ENCODE measurements at places on chromosomes 1 and 21.

DNA sequence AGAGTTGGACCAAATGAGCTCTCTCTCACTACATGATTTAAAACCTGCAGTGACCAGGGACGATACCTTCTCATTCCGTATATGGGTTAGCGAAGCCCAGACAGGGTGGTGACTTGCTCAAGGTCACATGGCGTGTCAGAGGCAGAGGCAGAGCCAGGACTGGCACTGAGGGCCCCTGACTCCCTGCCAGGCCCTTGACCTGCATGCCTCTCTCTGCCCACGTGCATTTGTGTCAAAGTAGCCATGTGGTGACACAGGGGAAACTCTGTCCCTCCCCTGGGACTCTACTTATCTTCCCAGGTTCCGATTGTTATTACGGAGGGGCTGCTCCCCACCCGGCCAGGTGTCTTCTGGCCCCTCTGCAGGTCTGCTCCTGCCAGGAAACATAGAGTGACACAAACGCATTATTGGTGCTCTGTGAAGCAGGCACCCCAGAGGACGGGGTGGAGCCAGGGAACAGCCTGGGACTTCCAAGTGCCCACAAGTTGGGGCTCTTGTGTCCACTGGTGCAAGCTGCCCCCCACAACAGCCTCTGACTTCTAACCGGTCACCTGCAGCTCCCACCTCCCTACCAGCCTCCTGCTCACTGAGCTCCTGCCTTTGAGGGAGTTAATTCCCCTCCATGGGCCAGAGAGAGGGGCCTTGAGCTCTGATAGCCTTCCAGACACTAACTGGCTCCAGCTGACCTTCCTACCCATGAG lies 7.3 kb upstream of the TINAGL1 start:
- no peak for DNase-seq

DNA sequence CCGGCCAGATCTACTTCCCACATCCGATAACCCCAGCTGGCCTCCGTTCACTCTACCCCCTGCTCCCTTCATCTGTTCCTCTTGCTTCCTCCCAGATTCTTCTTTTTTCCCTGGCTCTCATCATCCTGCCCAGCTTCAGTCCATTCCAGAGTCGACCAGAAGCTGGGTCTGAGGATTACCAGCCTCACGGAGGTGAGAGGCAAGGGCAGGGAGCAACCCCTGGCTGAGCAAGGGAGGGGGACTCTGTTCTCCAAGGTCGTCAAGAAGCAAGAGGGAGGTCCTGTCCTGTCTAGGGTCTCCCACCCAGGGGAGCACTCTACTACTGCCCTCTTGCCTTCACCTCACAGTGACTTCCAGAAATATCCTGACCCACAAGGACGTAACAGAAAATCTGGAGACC lies 3.9 kb downstream of the JTB start:
- DNase-seq: no peak

DNA sequence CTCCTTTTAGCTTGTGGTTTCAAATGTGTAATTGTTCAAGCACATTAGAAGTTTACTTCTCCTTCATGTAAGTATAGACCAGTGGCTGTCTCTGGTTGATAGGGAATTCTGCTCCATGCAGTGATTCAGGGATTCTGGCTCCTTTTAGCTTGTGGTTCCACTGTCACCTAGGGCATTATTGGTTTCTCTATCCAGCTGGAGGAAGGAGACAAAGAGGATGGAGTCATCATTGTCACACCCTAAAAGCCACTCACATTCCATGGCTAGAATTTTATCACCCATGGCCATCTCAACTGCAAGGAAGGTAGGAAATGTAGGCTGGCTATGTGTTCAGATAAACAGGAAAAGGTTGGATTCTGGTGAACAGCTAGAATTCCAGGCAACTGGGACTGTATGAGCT lies 131.2 kb downstream of the URB2 start:
- peak; percentile 55 for DNase-seq

DNA sequence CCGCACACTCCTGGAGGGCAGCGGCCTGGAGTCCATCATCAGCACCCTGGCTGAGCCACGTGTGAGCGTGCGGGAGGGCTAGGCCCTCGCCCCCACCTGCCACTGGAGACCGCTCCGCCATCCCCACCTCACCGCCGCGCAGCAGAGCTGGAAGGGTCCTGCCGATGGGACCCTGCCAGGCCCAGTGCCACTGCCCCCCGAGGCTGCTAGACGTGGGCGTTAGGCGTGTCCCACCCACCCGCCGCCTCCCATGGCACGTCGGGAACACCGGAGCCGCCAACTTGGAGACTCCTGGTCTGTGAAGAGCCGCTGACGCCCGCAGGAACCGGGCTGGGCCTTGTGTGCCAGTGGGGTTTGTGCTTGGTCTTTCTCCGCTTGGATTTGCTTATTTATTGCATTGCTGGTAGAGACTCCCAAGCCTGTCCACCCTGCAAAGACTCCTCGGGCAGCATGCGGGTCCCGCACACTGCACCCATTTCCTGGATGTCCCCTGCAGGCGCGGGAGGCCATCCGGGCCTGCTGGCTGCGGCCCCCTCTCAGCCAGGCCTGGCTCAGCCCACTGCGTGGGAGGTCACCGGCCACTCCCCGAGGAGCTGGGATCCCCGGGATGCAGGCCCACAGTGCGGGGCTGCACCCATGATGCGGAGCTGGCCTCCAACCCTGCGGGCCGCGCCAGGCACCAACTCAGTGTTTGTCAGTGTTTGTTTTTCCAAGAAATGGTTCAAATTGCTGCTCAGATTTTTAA lies 6.0 kb downstream of the LY9 start:
- DNase-seq: peak; percentile 11

DNA sequence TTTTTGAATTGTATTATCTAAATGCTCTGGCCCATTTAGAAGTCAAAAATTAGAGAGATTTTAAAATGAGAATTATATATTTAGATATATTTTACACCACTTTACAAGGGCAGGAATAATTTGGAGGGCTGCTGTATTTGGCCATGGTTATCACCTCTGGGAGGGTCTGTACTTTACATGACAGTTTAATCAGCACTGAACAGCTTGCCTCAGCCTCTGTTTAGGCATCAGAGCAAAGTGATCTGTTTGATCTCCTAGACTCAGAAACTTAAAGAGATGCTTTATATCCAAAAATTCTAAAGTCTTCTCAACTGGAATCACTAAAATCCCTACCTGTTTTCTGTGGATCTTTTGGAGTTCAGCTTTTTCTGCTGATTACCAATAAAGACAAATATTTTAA lies 5.4 kb upstream of the SPTA1 start:
- no peak for DNase-seq

GRCh38 chr1:12275370-12275769 lies 45.5 kb downstream of the VPS13D start:
- no peak for DNase-seq

DNA sequence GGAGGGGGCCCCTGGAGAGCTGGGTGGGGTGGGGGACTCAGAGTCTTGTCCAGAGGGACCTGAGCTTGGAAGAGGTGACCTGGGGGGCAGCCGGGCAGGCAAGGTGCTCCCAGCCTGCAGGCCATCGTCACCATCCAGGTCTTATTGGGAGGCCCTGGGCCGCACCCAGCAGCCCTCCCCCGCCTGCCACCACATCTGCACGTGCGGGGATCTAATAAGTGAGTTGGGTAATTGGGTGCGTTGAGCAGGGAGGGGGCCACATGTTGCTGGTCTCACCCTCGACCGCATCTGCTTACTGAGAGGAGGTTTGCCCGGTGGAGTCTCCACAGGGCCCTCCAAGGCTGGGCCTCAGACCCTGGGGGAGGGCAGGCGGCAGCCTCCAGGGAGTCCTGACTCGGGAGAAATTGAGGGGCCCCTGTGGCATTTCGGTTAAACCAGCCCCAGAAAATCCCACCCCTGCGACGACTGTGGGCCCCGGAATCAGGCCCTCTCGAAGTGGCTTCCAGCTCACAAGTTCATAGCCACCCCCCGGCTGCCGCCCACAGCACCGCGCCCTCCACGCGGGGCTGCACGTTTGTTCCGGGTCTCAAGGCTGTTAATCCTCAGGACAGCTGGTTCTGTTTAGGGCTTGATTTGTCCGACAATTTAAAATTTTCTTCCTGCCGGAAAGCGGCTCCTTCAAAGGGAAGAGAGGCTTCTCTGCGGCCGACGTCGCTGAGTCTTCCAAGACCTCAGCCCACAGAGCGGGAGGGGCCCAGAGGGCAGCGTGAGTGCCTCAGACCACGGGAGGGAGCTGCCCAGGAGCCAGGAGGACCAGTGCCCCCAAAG lies 14.7 kb upstream of the COL6A2 start:
- no peak for DNase-seq

- DNase-seq: no peak
These were observed 24.7 kb upstream of the ATP5PO start for GRCh38 chr21:33940164-33940880.

- DNase-seq: peak; percentile 74
These were observed 1.4 kb upstream of the SOD1 start for GRCh38 chr21:31658053-31658452.

GRCh38 chr1:54604572-54605370 lies 18.6 kb downstream of the FAM151A start:
- DNase-seq: no peak

DNA sequence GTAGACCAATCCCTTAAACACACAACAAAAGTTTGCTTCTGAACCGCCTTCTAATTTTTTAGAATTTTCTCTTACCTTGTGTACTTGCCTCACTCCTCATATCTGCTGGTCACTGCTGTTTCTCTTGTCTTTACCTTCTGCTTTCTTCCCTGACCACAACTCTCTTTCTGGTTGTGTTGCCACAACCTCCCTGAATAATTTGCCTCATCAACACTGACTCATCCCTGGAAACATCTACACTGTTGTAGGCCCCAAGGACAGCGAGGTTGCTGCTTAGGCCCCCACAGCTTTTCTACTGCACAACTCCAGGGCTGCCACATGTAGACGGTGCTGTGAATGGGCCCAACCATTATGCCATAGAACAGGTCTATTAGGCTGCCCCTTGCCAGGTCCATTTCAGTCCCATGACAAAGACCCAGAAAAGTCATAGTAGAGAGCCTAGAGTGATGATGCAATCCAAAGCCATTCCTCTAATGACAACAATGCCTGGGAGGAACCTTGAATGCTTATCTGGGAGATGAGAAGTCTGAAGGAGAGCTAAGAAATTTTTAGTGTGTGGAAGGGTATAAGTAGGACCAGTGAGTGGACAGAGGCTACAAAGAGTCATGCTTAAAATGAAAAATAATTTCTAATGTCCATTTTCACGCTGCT lies 36.6 kb upstream of the LCE5A start:
- DNase-seq: peak; percentile 51

GRCh38 chr21:35953597-35953996 lies 106.7 kb downstream of the SETD4 start:
- no peak for DNase-seq

All from trophoblast cell (in vitro differentiated cells and primary cell).